ENCODE measurements at places on chromosomes 7 and 10.

- no peak for DNase-seq
Observed at GRCh38 chr7:45881759-45882464, 6.4 kb upstream of the IGFBP1 start.

GRCh38 chr7:74404741-74405140 is 49.0 kb upstream of the GTF2IRD1 start:
- no peak for DNase-seq

GRCh38 chr7:32116436-32116835 is 46.2 kb upstream of the PDE1C start:
- no peak for DNase-seq

- DNase-seq = no peak
Observed at GRCh38 chr7:88693131-88693530, 66.4 kb upstream of the ZNF804B start.

GRCh38 chr7:137082391-137082790 is 213.9 kb downstream of the CHRM2 start:
- DNase-seq = no peak

- peak; percentile 64 for DNase-seq
Observed at GRCh38 chr10:99431190-99431760, 851 bp upstream of the GOT1 start.

GRCh38 chr7:64359543-64359942 is 45.8 kb downstream of the ZNF736 start:
- no peak for DNase-seq

All from erythroblast (primary cell).